Esophagus mucosa (tissue), 1 donor: ENCODE measurements at places on chromosomes 2 and 18. TPM values are rescaled to one million over a fixed set of nuclear protein-coding genes. Genes with fewer than 3 reads are reported as not detected.
A peak's percentile ranks its signal among the peaks of the same experiment; 100 is the strongest.

- ATAC-seq = peak; percentile 31
Measured at GRCh38 chr2:128196471-128196931, 105.5 kb downstream of the UGGT1 start.

- peak; percentile 65 for ATAC-seq
Measured at GRCh38 chr18:2971741-2972552, 41.0 kb downstream of the LPIN2 start.

DNA sequence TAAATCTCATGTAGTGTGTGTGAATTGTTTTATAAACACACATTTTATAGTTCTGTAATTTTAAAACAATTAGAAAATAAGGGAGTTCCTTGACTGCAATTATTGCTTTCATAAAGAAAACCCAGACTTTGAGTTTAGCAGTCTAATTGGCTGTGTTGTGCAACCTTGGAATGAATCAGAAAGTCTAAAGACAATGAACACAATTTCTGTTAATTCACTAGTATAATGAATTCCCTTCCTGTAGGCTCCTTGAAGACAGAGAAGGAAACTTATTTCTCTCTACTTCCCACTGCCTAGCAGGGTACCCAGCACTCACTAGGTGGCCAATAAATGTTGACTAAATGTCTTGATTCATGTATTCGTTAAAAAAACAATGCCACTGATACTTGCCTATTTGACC, 79.9 kb downstream of the ANTXR1 start:
- no peak for ATAC-seq

DNA sequence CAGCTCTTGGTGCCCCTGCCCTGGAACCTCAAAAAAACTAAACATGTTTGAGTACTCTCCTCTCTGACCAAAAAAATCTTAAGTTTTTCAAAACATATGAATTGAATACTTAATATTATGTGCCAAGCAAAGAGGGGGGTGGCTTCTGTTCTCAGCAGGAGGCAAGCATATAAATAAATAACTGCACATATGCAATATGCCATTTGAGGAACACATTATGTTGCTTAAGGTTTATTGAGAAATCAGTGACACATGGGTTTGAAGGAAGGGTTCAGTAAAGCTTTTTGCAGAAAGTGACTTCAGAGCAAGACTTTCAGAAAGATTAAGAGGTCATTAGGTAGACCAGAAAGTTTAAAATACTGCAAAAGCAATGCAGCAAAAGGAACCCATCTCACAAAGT, 429.2 kb downstream of the TDRD15 start:
- no peak for ATAC-seq

- ATAC-seq = no peak
Measured at GRCh38 chr18:57631697-57632096, 10.1 kb upstream of the NARS1 start.

OR6B3 gene
- not detected for total RNA-seq

GRCh38 chr18:36175481-36175880, 11.8 kb upstream of the MOCOS start:
- no peak for ATAC-seq

IL36G gene
- total RNA-seq = 27.4 TPM

DNA sequence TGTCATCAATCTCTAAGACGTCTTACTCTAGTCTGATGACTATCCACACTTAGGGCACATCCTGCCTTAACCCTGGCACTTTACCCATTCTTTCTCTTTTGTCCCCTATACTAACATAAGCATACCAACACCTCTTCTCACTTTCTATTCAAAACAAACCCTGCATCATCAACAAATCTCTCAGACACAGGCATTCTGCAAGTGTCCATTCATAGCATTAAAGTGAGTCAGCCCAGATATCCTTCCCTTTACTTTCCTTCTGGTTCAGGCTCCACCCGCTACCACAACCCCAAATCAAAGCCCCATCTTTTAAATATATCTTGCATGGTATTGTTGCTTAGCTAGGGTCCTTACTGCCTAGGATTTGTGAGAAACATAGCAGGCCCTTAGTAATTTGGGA, 3.8 kb downstream of the GRB14 start:
- no peak for ATAC-seq

DNA sequence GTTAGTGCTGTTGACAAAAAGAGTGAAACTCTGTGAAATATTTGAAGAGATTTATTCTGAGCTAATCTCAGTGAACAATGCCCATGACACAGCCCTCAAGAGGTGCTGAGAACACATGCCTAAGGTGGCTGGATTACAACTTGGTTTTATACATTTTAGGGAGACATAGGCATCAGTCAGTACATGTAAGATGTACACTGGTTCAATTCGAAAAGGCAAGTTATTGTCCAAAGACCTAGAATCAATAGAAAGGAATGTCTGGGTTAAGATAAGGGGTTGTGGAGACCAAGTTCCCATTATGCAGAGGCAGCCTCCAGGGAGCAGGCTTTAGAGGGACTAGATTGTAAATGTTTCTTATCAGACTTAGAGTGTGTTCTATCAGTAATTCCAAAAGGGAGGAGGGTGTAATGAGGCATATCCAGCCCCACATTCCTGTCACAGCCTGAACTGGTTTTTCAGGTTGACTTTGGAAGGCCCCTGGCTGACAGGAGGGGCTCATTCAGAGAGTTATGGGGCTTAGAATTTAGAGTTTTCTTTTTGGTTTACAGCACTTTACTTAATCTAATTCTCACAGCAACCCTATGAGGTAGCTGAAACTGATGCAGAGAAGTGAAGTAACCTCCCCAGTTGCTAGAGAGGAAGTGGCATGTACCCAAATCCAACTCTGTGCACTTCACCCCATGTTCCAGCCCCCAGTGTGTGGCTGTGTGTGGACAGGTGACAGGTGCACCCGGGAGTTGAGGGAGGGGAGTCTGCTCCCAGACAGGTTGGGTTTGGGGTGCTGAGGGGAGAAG, 28.3 kb upstream of the ASAP2 start:
- ATAC-seq = peak; percentile 17

GRCh38 chr2:233321166-233321565, 13.6 kb downstream of the SAG start:
- no peak for ATAC-seq

DNA sequence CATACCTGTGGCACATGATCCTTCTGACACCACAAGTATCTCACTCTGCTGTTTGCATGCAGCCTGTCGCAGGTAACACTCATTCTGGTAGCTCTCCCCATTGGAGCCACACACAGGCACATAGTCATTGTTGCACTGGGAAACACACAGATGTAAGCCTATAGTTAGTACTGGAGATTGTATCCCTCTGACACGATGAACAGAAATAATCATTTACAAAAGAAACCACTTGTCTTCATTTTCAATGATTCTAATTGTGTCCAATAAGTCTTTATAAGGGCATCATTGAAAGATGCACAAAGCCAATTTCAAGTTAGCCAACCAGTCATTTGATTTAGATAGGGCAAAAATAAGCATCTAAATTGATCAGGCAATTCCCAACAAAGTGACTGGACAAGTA, 10.4 kb downstream of the TMEFF2 start:
- ATAC-seq = no peak

PID1 gene
- 1.2 TPM for total RNA-seq

DNA sequence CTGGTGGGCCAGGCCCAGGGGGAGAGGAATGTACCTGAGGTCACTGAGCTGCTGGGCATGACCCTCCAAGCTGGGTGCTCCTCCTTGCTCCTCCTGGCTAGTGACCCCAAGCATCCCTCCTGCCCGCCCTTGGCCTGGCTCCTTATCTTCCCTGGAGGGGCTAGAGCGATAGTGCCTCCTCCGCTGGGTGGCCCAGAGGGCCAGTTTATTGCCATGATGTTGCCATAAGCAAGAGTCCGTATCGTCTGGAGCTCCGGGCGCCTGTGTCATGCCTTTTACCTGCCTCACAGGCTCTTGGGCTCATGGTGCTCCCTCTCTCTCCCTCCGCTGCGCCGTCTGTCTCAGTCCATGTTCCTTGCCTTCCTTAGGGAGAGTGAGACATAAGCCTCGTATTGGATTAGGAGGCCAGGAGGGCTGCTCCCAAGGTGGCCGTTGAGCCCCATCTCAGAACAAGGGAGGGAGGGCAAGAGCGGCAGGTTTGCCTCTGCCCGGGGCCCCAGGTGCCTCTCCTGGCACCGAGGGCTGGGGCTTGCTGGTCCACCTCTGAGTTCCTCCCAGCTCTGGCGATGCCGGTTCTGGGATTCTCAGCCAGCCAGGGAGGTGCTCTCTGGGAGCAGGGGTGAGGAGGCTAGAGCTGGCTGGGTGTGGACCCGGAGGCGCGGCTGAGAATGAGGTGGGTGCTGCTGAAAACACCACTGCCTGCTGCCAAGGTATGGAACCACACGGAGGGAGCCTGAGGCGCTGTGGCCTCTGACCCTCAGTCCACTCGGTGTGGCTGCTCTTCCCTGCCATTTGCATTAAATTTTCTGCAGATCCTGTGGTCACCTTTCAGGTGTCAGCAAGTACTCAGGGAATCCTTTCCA, 22.6 kb downstream of the KCNIP3 start:
- no peak for ATAC-seq

DNA sequence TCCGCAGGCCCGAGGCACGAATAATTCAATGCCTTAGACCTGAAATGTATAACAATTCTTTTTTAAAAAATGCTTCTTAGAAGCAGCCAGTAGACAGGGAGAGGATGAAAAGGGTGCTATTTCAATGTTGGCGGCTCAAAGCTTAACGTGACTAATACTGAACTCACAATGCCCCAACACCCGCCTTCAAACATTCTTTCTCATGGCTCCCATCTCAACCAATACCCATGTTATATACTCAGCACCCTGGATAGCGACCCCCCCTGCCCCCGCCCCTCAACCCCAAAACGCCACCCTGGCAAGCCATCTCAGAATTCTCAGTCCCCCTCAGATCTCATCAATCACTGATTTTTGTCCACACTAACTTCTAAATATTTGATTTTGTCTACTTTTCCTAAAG, 4.4 kb downstream of the FBXO41 start:
- no peak for ATAC-seq
